ENCODE measurements at places on chromosomes 2 and 18. TPM values are rescaled to one million over a fixed set of nuclear protein-coding genes. Genes with fewer than 3 reads are reported as not detected.

The TEX44 gene
- not detected for total RNA-seq

The MAPK4 gene
- not detected for total RNA-seq

The THAP4 gene
- total RNA-seq: 61.8 TPM

The DCDC2C gene
- total RNA-seq: not detected

The L3MBTL4 gene
- total RNA-seq: 0.40 TPM

The SPP2 gene
- not detected for total RNA-seq

The GPR45 gene
- total RNA-seq: not detected

The IL36B gene
- total RNA-seq: not detected

The C2orf72 gene
- total RNA-seq: not detected

The ALPI gene
- not detected for total RNA-seq

The ARMC9 gene
- total RNA-seq: 6.4 TPM

The GATA6 gene
- total RNA-seq: 0.14 TPM

The GPR55 gene
- total RNA-seq: 1.5 TPM

The SPAG16 gene
- 5.4 TPM for total RNA-seq

The CD8B2 gene
- 0.18 TPM for total RNA-seq

The NTSR2 gene
- total RNA-seq: not detected

The SEPTIN2 gene
- 189 TPM for total RNA-seq

The SERPINB3 gene
- total RNA-seq: not detected

The ACYP2 gene
- 4.3 TPM for total RNA-seq

The C2orf80 gene
- not detected for total RNA-seq

The RNF125 gene
- 29.3 TPM for total RNA-seq

The HOXD4 gene
- total RNA-seq: not detected

The FAP gene
- not detected for total RNA-seq

The PSMA8 gene
- 2.1 TPM for total RNA-seq

The STON1 gene
- 0.76 TPM for total RNA-seq

The ASB3 gene
- 15.9 TPM for total RNA-seq
